ENCODE measurements at places on chromosomes 13 and 19.
A peak's percentile ranks its signal among the peaks of the same experiment; 100 is the strongest.

- DNase-seq, result no peak
Measured at GRCh38 chr13:70758932-70759331, 650.7 kb upstream of the KLHL1 start.

- no peak for DNase-seq
Measured at GRCh38 chr13:40749327-40749726, 21.7 kb downstream of the MRPS31 start.

DNA sequence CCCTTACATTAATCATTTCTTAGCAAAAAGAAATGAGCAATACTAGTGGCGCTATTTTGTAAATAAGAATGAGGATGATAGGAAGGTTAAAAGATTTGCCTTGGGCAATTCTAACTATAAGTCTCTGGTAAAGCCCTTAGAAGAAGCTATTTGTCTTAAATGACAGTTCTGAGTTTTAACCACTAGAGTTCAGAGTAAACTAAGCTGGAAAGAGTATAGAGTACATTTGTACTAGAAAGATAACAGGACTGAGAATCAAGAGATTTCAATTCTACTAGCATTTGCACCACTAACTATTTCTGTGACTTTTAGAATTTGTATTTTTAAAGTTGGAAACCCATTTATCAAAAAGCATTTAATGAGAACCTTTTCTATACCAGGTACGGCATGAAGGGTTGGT is 750.3 kb downstream of the OLFM4 start:
- DNase-seq, result no peak

DNA sequence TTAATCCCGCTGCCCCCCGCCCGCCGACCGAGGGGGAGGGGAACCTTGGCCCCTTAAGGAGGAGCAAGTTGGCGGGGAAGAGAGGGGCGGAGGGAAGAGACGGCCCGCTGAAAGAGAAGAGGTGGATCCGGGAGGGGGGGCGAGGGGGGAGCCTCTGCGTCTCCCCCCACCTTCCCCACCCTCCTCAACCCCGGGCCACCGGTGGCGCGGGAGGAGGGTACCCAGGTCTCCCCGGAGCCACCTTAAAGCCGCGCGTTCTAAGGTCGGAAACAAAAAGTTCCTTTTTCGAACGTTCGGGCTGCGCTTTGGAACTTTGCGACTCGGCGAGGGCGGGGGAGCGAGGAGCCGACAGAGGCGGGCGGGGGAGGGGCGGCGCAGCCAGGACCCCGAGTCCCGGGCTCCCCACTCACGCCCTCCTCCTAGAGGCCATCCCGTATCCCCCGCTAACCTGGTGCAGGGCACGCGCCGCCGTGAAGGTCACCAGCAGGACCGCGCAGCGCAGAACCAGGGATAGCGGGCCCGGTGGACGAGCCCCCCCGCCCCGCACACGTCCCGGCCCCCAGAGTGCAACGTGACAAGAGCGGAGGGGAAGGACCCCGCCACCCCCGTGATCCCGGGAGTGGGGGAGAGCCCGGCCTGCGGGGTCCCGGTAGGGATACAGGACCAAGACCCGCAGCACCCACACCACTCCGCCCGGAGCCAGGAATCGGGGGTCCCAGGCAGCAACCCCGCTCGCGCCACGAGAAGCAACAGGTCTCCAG is 659 bp downstream of the ERF start:
- peak; percentile 63 for DNase-seq

- DNase-seq, result no peak
Measured at GRCh38 chr13:106651442-106651841, 83.5 kb upstream of the ARGLU1 start.

DNA sequence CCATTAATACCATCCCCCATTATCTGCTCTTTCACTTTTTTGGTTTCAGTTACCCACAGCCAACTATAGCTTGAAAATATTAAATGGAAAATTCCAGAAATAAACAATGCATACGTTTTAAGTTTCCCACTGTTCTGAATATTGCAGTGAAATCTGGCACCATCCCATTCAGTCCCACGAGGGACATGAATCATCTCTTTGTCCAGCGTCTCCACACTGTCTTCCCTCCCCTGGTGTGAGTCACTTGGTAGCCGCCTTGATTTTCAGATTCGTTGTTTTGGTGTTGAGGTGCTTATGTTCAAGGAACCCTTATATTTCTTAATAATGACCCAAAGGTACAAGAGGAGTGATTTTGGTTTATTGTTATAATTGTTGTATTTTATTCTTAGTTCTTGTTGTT is 246.1 kb downstream of the DCT start:
- DNase-seq, result no peak

GRCh38 chr19:44968670-44969069 is 13.5 kb downstream of the CLPTM1 start:
- no peak for DNase-seq

DNA sequence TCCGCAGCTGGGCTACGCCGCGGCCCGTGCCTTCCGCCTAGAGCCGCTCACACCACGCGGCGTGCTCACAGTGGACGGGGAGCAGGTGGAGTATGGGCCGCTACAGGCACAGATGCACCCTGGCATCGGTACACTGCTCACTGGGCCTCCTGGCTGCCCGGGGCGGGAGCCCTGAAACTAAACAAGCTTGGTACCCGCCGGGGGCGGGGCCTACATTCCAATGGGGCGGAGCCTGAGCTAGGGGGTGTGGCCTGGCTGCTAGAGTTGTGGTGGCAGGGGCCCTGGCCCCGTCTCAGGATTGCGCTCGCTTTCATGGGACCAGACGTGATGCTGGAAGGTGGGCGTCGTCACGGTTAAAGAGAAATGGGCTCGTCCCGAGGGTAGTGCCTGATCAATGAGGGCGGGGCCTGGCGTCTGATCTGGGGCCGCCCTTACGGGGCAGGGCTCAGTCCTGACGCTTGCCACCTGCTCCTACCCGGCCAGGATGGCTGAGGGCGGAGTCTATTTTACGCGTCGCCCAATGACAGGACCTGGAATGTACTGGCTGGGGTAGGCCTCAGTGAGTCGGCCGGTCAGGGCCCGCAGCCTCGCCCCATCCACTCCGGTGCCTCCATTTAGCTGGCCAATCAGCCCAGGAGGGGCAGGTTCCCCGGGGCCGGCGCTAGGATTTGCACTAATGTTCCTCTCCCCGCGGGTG is 7.4 kb downstream of the DBP start:
- DNase-seq, result no peak

- no peak for DNase-seq
Measured at GRCh38 chr13:79782541-79783205, 301.7 kb downstream of the NDFIP2 start.

GRCh38 chr13:29140277-29140676 is 320.1 kb downstream of the MTUS2 start:
- DNase-seq, result no peak

DNA sequence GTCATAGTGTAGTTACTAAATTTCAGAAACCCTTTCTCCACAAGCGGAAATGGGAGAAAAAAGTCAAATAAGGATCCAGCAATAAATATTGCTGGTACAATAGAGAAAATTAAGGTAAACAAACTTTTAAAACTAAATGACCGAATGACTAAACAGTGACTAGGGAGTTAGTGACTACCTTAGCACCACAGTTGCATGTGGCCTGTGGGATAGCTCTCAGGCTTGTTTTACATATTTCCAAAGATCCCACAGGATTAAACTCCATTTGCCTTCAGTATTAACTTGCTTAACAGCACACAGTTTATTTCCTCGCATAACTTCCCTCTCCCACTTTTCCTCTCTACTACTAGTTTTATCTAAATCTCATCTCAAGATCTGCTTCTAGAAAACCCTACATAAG is 824.3 kb upstream of the KLHL1 start:
- no peak for DNase-seq

- DNase-seq, result no peak
Measured at GRCh38 chr19:35973487-35973886, 21.5 kb upstream of the SDHAF1 start.

DNA sequence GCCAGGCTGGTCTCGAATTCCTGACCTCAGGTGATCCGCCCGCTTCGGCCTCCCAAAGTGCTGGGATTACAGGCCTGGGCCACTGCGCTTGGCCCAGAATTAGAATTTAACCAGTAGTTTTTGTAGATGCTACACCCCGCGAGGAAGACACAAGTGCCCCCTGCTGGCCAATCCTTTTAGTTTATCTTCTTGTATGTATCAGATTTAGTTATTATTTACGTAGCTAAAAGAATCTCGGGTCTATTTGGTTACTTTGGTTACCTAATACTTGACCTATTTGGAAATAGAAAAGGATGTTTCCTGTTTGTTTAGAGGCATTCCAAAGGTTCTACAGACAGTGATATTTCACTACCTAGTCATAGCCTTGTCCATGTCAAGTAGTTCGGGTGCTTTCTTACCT is 22.0 kb downstream of the MUC16 start:
- peak; percentile 12 for DNase-seq
